ENCODE measurements at places on chromosomes 3 and 15. TPM values are rescaled to one million over a fixed set of nuclear protein-coding genes. Genes with fewer than 3 reads are reported as not detected.

The DAZL gene
- not detected for total RNA-seq

The CSPG4 gene
- total RNA-seq = 13.8 TPM

The KBTBD8 gene
- total RNA-seq = 4.7 TPM

The TIPIN gene
- total RNA-seq = 9.3 TPM

The UBAP1L gene
- 0.53 TPM for total RNA-seq

The RAD54L2 gene
- total RNA-seq = 10.6 TPM

The ARPP21 gene
- total RNA-seq = 1.4 TPM

The CNTN4 gene
- 0.12 TPM for total RNA-seq

The TNFSF10 gene
- 1.4 TPM for total RNA-seq

The CYP8B1 gene
- not detected for total RNA-seq

The FBXO40 gene
- total RNA-seq = not detected

The PLXNA1 gene
- total RNA-seq = 44.6 TPM

The TEX55 gene
- total RNA-seq = not detected

The SCAP gene
- total RNA-seq = 44.9 TPM

The APBA2 gene
- 20.4 TPM for total RNA-seq

The SRGAP3 gene
- total RNA-seq = 1.4 TPM

The PRSS50 gene
- total RNA-seq = not detected

The STAB1 gene
- 0.15 TPM for total RNA-seq

The GABRR3 gene
- not detected for total RNA-seq

The PLA2G4F gene
- total RNA-seq = not detected
